ENCODE measurements at places on chromosomes 6 and 20.

DNA sequence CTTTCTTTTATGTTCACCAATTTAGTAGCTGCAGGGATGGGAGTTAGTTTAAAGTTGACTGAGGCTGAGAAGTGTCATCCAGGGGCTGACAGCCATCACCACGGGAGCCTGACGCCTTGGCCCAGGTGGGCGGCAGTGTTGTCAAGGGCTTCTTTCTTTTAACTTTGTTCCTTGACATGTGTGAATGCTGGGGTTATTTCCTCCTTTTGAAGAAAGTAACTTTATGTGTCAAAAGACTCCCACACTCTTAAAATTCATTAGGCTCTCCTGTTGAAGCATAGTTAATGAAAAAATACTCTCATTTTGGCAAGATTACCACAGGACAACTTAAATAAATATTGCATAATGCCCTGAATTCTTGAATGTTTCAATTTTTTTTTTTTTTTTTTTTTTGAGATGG, 50.0 kb downstream of the SASH1 start:
- no peak for DNase-seq
- peaks cover 19% of the 10 kb centered on the region for H3K36me3 ChIP-seq
- peaks cover 46% of the 10 kb centered on the region for H3K4me1 ChIP-seq
- H3K27me3 ChIP-seq = peaks cover 5% of the 10 kb centered on the region
- peak overlapping the region; percentile 21 for H3K4me3 ChIP-seq
- H3K27ac ChIP-seq = peak overlapping the region; percentile 81

DNA sequence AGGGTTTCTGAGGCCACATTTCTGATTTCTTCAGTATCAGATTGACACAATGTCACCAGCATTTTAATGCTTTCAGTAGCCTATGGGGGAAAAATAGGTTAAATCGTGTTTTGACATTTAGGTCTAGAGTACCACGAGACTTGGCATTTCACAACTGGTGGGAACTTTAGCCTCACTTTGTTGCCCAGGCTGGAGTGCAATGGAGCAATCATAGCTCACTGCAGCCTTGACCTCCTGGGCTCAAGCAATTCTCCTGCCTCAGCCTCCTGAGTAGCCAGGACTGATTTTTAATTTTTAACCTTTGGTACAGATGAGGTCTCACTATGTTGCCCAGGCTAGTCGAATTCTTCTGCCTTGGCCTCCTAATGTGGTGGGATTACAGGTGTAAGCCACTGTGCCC, 11.0 kb upstream of the ARMH2 start:
- H3K27me3 ChIP-seq = no peaks in the 10 kb centered on the region
- no peak for DNase-seq
- H3K4me1 ChIP-seq = no peaks in the 10 kb centered on the region
- H3K4me3 ChIP-seq = no peak overlapping the region
- no peaks in the 10 kb centered on the region for H3K36me3 ChIP-seq
- H3K27ac ChIP-seq = no peak overlapping the region

DNA sequence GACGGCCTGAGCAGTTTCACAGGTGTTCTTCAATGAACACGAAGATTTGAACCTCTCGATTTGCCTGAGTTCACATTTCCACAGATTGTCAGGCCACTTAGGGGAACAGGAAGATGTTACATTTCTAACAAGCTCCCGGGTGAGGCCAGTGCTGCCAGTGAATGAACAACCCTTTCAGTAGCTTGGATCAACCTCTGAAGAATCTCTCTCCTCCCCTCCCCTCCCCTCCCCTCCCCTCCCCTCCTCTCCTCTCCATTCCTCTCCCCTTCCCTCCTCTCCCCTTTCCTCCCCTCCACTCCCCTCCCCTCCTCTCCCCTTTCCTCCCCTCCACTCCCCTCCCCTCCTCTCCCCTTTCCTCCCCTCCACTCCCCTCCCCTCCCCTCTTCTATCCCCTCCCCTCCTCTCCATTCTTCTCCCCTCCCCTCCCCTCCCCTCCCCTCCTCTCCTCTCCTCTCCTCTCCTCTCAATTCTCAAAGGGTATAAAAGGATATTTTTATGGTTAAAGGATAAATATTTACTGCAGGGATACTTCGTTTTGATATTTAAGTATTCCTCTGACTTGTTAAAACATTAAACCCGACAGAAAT, 114.1 kb upstream of the INSM1 start:
- H3K27ac ChIP-seq = no peak overlapping the region
- DNase-seq = no peak
- no peaks in the 10 kb centered on the region for H3K36me3 ChIP-seq
- peaks cover 4% of the 10 kb centered on the region for H3K27me3 ChIP-seq
- H3K4me1 ChIP-seq = no peaks in the 10 kb centered on the region

GRCh38 chr20:50577175-50578018, 67.2 kb downstream of the PTPN1 start:
- H3K4me3 ChIP-seq = peak overlapping the region; percentile 65
- DNase-seq = no peak
- H3K27ac ChIP-seq = no peak overlapping the region
- peaks cover 3% of the 10 kb centered on the region for H3K27me3 ChIP-seq
- H3K4me1 ChIP-seq = peaks cover 16% of the 10 kb centered on the region
- peaks cover 60% of the 10 kb centered on the region for H3K36me3 ChIP-seq

GRCh38 chr20:19699180-19699971, 58.7 kb upstream of the RIN2 start:
- no peak overlapping the region for H3K4me3 ChIP-seq
- peaks cover 2% of the 10 kb centered on the region for H3K27me3 ChIP-seq
- no peak for DNase-seq
- no peak overlapping the region for H3K27ac ChIP-seq
- no peaks in the 10 kb centered on the region for H3K36me3 ChIP-seq

GRCh38 chr6:128307671-128308070, 212.7 kb downstream of the PTPRK start:
- H3K27ac ChIP-seq = no peak overlapping the region
- no peaks in the 10 kb centered on the region for H3K36me3 ChIP-seq
- peaks cover 20% of the 10 kb centered on the region for H3K4me1 ChIP-seq
- no peak overlapping the region for H3K4me3 ChIP-seq
- peaks cover 3% of the 10 kb centered on the region for H3K27me3 ChIP-seq

- peak overlapping the region; percentile 89 for H3K4me3 ChIP-seq
- DNase-seq = no peak
- peaks cover 8% of the 10 kb centered on the region for H3K36me3 ChIP-seq
- H3K27me3 ChIP-seq = peaks cover 23% of the 10 kb centered on the region
- no peak overlapping the region for H3K27ac ChIP-seq
Observed at GRCh38 chr6:165660857-165661663, 2.0 kb downstream of the PDE10A start.

DNA sequence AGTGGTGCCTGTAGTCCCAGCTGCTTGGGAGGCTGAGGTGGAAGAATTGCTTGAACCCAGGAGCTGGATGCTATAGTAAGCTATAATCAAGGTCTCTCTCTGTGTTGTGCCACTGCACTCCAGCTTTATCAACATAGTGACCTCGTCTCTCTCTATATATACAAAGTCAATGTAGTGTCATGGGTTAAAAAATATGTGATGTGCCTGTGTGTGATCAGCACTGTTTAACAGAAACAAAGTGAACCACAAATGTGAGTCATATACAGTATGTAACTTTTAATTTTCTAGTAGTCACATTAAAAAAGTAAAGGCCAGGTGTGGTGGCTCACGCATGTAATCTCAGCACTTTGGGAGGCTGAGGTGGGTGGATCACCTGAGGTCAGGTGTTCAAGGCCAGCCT, 85.3 kb upstream of the RNF24 start:
- H3K36me3 ChIP-seq = no peaks in the 10 kb centered on the region
- H3K4me3 ChIP-seq = no peak overlapping the region
- H3K27ac ChIP-seq = no peak overlapping the region
- no peaks in the 10 kb centered on the region for H3K4me1 ChIP-seq

- H3K4me1 ChIP-seq = peaks cover 23% of the 10 kb centered on the region
- H3K27ac ChIP-seq = no peak overlapping the region
- H3K27me3 ChIP-seq = peaks cover 2% of the 10 kb centered on the region
Observed at GRCh38 chr6:89239338-89239737, 22.2 kb upstream of the GABRR1 start.

DNA sequence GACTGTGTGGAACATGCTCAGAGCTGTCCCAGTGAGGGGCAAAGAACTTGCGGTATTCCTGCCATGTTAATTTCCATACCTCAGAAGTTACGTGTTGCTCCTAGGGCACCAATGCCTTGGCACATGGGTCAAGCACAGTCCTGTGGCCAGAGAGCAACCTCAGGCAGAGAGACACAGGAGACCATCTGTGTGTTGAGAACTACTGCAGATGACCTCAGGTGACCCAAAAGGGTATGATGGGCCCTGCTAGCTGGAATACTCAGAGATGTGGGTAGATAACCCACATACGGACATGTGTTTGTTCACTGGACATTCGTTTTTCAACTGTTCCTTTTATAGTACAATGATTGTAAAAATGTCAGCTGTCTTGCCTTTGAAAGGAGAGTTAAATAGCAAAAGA, 71.5 kb upstream of the BMP2 start:
- peaks cover 4% of the 10 kb centered on the region for H3K36me3 ChIP-seq
- H3K27ac ChIP-seq = no peak overlapping the region
- no peak for DNase-seq
- peaks cover 15% of the 10 kb centered on the region for H3K4me1 ChIP-seq
- no peak overlapping the region for H3K4me3 ChIP-seq
- H3K27me3 ChIP-seq = peaks cover 1% of the 10 kb centered on the region
